ENCODE measurements at places on chromosomes 12 and 14.
A peak's percentile ranks its signal among the peaks of the same experiment; 100 is the strongest.

DNA sequence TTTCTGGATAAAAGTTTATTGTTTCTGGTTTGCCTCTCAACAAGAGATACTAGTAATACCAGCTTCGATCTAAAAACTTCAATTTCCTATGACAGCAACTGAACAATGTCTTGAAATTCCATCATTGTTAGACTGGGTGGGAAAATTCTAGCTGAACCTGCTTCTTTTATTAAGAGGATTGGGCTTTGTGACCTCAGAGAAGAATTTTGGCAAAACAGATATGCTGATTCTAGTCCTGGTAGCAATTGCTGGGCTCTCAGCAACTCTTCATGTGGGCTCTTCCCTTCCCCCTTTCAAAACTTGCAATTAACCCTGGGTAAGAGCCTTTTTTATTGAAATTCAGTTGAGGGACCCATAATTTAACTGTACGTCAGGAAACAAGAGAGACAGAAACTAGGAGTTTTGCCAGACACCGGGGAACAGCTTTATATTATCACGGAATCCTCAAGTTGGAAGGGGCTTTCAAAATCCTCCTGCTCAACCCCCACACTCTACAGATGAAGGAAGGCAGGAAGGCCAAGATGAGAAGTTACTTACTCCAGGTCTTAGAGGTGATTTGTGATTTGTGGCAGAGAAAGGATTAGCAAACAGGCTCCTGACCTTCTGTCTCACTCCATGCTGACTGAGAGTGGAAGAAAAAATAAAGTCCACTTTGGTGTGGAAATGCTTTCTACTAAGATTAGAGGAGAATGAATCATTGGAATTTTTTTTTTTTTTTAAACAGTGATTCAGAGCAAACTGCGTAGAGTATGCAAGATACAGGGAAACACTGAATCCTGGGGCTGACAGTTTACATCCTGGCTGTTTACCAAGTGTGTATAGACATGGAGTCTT is 239.0 kb upstream of the ATP2B1 start:
- DNase-seq = peak; percentile 48

GRCh38 chr14:76936483-76936882 is 92.0 kb downstream of the IRF2BPL start:
- no peak for DNase-seq

DNA sequence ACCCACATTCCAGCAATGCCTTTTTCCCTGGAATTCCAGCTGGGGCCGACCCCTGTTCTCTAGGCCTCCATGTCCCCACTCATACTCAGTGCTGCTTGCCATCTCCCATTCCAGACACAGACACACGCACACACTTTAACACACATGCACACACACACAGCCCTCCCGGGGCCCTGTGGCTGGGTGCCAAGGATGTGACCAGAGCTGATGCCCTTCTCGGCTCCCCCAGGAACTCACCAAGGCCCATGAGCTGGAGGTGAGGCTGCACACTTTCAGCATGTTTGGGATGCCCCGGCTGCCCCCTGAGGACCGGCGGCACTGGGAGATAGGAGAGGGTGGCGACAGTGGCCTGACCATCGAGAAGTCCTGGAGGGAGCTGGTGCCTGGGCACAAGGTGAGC is 4.3 kb downstream of the PLEKHG6 start:
- DNase-seq = no peak

- no peak for DNase-seq
These were observed 23.5 kb downstream of the P2RX2 start for GRCh38 chr12:132641811-132642650.

GRCh38 chr12:29088611-29089219 is 60.4 kb upstream of the FAR2 start:
- DNase-seq = no peak

DNA sequence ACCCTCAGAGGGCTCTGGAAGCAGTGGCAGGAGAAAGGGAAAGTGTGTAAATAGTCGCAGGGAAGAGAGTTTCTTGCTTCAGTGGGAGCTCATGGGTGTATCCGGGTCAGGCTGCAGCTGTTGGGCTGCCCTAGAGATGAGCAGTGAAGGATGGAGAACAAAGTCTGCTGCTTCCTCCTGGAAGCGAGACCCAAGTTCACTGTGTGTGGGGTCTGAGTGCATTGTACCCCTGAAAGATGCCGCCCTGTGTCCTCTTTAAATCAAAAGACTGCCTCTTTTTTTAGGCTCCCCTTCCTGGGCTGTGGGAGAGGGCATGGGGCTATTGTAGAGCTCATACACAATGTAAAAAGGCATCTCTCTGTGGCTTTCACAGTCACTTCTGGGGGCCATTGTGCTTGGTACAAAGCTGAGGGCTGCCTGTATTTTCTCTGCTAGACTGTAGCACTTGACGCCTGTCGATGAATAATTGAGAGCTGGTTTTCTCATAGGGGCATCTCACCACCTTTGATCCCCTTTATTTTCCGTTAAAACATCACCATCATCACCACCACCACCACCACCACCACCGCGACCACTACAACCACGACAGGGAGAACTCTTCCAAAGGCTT is 16.7 kb downstream of the CHST11 start:
- no peak for DNase-seq

GRCh38 chr14:26598081-26598671 is 343 bp upstream of the NOVA1 start:
- DNase-seq = peak; percentile 90

GRCh38 chr14:102965282-102965681 is 42.8 kb downstream of the AMN start:
- DNase-seq = no peak

DNA sequence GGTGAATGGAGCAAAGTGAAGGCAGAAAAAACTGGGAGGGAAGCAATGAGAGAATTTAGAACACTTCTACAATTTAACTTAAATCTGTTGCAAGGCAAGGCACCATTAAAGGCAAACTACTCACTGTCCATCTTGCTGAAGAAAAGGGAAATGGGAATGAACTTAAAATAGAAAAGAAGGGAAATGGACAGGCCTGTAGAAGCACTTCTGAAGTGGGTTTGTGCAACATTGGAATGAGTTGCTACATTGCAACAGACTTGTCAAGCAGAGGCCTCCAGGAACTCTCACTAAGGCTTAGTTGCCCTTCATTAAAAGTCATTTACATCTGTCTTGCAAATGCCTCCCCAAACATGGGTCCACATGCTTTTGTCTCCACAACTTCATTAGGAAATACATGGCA is 13.7 kb upstream of the OR10AD1 start:
- DNase-seq = no peak

DNA sequence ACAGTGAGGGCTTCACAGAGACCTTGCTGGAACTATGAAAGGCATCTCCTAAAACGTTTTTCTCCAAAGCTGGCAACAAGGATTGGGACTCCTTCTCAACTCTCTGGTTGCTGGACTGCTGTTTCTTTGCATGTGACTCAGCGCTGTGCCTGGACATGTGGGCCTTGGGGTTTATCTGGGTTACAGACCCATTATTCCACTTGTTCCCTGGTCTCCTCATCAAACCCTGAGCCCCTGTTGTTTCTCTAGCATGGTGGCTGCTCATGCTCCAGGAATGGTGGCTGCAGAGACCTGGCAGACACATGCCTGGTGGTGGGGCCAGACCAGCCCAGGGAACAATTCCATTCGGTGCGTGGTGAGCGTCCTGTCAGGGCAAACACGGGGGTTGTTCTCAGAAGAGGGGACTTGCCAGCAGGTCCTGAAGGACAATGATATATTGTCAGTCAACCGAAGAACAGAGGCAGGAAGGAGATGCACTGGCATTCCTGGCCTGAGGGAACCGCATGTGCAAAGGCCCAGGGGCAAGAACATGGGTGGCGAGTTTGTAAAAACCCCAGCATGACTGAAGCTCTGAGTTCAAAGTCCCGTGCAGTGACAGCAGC is 320.1 kb upstream of the RTL1 start:
- no peak for DNase-seq

- no peak for DNase-seq
These were observed 102.7 kb downstream of the GPR135 start for GRCh38 chr14:59362513-59362912.

DNA sequence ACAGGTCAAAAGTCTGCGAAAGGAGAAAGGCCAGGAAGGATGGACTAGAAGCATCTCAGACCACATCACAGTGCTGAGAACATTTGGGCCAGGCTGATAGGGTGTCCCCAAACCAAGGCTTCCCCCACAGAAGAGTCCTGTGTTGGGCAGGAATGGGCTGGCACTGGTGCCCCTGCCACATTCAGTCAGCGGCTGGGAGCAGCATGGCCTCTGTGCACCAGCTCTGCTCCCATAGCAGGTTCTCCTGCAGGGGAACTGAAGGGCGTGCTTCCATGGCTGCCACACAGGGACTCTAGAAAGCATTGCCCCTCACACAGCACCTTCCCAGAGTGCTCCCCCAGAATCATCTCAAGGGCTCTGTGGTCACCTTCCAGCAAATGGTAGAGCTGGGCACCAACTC is 17.5 kb downstream of the EVL start:
- no peak for DNase-seq

DNA sequence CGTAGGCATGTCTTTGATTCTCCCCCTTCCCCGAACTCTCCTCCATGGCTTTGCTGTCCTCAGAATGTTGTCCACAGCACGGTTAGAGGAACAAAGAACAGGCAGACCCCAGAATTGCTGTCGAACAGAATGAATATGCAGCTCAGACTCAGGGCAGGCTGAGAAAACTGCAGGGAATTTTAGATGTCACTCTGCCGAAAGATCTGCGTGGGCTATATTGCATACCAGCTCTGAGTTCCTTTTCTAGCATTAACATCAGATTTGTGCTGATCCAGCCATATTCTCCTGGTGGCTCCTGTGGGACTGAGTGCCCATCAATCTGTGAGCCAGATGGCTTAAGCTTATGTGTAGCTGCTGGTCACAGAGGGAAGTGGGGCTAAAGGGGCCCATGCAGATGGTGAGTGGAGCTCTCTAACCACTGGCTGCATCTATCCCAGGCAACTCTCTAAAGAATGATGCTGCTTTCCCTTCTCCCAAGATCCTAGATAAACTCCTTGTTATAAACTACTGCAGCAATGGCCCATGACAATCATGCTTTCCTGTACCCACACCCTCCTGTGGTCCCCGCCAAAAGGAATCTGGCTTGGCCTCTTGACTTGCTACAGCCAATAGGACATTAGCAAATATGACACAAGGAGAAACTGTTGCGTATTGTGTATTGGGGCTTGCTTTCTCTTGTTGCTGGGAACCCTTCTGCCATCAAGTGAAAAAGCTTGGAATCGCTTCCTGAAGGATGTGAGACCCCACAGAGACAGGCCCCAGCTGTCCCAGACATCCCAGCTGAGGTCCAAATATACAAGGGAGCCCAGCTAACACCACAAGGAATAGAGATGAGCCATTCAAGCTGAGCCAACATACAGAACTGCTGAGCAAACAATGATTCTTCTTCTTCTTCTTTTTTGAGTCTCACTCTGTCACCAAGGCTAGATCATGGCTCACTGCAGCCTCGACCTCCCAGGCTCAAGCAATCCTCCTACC is 101.3 kb downstream of the FOXN3 start:
- DNase-seq = no peak

DNA sequence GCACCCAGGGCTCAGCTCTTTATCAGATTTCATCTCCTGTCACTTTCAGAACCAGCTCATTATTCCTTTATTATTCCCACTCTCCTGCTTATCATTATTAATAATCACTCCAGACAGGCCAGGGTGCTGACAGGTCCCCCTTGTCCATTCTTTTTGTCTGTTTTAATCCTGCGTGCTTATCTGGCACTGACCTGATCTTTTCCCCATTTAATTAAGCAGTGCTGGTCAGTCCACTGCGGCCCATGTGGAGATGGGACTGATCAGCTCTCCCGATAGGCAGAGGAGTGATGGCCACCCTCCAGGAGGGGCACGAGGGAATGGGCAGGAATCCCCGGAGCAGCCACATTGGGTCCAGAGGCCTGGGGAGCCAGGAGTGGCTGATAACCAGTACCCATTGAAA is 55.5 kb upstream of the GPATCH2L start:
- no peak for DNase-seq

GRCh38 chr14:55873169-55873568 is 245.0 kb upstream of the PELI2 start:
- DNase-seq = no peak

DNA sequence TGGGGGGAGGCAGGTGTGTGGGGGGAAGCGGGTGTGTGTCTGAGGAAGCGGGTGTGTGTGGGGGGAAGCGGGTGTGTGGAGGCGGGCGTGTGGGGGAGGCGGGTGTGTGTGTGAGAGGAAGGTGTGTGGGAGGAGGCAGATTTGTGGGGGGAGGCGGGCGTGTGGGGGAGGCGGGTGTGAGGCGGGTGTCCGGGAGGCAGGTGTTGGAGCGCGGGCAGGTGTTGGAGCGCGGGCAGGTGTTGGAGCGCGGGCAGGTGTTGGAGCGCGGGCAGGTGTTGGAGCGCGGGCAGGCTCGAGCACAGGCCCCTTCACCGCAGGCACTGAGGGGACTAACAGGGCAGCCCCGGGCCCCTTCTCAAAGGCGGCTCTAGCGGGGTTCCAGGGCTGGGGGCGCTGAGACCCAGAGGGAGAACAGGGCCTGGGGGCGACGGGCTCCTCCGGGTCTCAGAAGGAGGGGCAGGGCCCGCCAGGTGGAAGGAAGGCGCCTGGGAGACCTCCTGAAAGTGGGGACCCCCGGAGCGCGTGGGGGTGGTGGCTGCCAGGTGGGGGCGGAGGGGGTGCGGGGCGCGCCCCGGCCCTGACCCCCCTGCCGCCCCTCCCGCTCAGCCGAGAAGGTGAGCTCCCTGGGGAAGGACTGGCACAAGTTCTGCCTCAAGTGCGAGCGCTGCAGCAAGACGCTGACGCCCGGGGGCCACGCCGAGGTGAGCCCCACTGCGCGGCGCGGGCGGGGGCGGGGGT is 3.2 kb downstream of the CRIP2 start:
- DNase-seq = no peak
